ENCODE measurements at places on chromosomes 12 and 14.

DNA sequence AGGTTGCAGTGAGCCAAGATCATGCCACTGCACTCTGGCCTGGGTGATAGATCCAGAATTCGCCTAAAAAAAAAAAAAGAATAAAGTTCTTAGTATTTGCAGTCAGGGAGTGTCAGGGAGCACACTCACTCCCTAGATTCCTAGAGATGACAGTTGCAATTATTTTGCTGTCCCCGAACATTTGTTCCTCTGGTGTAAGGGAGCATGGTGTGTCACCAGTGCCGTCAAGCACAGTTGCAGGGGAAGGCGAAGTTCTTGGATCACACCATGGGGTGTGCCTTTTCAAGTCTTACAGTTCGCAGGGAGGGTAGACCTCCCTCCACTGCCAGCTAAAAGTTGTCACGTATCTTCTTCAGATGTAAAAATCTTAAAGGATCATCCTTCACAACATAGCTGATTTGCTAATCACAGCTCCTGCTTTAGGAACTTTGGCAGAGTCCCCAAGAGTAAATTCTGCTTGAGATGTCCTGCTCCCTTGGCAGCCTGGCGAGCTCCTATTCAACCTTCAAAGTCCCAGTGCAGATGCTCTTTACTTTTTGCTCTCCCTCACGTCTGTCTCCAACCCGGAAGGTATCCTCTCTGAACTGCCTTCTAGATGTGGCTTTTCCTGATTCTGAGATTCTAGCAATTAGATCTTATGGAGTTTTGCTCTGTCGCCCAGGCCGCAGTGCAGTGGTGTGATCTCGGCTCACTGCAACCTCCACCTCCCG, 11.3 kb downstream of the ACACB start:
- DNase-seq, result no peak

- DNase-seq, result no peak
Observed at GRCh38 chr14:53613404-53614253, 343.0 kb downstream of the BMP4 start.

GRCh38 chr12:48681399-48681709, 684 bp downstream of the KANSL2 start:
- DNase-seq, result no peak

DNA sequence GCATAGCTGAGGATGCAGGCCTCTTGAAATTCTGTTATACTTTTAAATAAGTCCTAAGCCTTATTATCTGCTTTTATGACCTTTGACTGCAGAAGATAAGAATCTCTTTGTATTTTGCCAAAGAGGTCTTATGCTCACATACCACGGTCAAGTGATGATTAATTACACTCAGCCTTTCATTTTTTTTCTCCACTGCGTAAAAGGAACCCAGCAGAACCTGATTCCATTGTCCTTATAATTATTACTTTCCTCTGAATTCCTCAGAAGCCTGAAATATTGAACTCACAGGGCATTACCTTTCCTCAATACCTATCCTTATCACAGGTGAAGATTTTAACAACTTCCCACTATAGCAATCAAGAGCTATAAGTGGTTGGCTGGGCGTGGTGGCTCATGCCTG, 498.7 kb upstream of the RPL10L start:
- DNase-seq, result no peak

DNA sequence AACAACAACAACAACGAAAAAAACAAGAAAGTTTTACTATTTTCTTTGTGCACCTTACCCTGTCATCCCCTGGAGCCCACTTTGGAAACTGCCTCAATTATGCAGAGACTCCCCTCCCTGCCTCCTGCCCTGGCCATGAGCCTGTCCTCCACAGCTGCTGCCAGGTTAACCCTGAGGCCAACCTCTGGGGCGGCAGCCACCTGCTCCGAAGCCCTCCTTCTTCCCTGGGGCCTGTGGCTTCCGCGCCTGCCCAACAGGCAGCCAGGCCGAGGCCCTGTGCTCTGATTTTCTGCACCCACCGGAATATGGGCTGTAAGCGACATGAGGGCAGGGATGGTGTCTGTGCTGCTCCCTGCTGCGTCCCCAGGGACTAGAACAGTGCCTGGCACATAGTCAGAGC, 183.0 kb downstream of the CALM1 start:
- no peak for DNase-seq

DNA sequence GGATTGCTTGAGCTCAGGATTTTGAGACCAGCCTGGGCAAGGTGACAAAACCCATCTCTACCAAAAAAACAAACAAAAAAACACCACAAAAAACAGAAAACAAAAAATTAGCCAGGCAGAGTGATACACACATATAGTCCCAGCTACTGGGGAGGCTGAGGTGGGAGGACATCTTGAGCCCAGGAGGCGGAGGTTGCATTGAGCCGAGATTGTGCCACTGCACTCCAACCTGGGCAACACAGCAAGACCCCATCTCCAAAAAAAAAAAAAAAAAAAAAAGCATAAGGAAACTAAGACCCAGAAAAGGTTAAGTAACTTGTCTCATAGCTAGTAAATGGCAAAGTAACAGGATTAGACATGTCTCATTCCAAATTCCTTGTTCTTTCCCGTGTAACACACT, 56.3 kb upstream of the PSMA6 start:
- no peak for DNase-seq

- no peak for DNase-seq
Observed at GRCh38 chr12:25524366-25524765, 28.7 kb downstream of the LMNTD1 start.

- DNase-seq, result peak; percentile 79
Observed at GRCh38 chr12:51531978-51532497, 59.0 kb upstream of the SCN8A start.

DNA sequence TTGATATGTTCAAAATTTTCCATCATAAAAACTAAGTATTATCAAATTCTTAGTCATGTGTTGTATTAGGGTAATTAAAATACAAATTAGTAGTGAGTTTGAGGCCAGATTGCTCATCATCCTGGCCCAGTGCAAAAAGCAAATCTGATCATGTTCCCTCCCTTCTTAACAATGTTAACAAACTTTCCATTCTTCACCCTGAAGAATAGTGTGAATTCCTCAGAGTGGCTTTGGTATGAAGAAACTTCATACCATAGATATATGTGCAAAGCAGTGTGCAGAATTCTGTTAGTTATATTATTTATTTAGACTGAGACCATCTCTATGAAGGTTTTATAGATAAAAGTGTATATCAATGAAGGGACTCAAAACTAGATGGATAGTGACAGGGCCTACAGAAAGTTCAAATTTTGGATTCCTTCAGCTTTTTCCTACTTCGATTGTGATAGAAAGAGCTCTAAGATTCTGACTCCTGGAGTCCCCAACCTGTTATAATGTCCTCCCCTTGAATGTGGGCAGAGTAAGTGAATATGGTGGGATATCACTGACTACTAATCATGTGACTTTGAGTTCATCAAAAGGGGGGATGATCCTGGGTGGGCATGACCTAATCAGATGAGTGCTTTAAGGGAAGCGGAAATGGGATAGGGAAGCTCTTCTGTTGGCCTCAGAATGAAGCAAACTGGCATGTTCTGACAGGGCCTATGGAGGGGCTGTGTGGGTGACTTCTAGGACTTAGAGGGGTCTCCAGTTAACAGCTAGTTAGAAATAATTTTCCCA, 271.4 kb downstream of the BTG1 start:
- no peak for DNase-seq

DNA sequence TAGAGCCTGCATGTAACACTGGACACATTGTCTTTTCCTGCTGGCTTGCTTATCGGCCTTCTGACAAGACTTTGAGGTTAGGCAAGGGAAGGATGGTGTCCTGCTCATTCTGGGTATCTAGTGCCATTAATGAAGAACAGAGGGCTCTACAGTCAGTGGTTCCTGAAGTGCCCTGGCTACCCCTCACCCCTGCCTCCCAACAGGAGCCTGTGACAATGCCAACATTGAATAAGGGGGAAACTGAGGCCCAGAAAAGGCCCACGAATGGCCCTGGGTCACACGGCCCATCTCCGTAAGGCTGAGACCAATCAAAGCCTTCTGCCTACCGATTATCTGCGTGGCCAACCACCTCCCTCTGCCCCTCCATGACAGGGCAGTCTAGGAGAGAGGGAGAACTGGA, 2.1 kb downstream of the IFI27L2 start:
- no peak for DNase-seq

DNA sequence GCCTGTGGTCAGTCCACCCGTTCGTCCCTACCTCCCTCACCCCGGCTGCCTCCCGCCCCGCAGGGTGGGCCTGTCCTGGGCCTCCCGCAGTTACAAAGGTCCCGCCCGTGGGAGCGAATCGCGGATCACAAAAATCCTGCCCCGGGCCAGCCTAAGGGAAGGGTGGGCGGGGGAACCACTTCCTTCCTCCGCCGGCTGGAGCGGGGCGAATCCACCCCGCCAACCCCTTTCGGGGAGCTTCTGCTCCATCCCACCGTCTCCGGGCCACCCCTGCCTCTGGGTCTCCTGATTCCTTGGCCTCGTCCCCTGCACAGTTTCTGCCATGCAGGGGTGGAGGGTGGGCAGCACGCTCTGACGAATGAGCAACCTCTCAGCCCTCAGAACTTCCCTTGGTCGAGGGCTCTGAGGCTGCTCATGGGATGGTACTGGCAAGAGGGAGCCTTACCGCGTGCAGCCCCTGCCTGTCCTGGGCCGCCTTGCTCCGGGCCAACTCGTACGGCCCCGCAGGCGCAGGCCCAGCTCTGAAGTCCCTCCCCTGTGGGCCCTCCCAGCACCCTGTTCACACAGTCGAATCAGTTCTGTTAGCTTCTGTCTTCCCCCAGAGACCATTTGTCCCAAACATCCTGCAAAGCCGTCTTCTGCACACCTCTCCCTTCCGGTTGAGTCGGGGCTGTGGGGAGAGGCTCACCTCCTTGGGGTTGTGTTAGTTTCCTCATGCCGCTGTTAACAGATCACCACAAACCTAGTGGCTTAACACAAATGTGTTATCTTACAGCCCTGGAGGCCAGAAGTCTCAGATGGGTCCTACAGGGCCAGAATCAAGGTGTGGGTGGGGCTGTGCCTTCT, 589 bp upstream of the HVCN1 start:
- no peak for DNase-seq

DNA sequence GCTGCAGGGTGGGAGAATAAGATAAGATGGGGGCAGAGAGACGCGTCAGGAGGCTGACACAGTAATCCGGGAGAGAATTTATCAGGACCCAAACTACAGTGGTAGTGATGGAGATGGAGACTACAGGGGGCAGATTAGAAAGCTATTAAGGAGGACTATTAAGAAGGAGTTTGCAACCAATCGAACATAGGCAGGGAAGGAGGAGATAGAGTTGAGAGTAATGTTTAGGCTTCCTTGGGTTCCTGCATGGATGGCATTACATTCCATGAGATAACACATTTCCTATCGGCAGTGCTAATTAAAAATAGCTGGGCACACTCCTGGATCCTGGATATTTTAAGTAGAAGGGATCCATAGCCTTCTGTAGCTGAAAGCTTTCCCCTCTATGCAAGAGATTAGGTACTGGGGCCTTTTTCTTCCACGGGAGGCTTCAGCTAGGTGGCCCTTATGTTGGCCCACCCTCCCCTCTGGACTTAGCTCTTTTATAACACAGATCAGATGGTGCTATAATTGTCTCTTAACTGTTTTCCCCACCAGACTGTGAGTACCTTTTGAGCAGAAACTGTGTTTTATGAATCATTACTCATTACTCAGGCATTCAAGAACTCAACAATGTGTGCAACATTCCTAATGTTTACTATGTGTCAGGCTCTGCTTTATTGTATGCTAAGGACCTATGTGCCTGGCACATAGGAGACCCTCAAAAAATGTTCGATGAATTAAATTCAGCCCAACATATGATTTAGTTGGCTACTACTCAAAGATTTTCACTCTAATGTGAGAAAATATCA, 113.0 kb downstream of the RMST start:
- no peak for DNase-seq

DNA sequence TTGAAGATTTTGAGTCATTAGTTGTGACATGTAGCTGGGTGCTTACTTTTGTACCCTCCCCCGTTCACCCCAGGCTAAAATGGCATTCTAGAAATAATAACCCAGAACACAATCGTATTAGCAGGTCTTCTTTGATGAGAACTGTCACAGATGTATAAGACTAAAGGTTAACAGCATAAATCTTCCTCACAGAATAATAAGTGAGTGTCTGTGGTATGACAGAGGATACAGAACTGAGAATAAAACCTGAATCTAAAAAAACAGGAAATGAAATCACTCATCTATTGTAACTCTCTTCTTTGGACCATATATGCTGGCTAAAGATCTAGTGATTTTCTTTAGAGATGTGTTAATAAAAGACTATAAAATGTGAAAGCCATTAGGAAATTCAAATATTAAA, 746.6 kb downstream of the LRFN5 start:
- DNase-seq, result no peak

DNA sequence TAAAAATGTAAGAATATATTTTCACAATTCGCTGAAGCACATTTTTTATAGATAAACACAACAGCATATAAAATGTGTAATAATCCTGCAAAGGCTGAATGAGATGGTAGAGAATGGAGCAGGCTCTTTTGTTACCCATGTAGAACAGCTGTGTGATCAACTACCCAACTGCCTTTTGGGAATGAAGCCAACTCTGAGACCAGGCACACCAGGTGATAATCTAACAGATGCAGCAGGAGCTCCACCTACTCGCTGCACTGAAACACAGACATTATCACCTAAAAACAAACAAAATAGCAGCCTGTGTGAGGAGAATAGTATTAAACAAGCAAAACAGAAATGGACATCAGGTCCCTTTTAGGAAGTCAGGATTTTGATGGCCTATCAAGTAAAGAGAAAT, 183.3 kb downstream of the CCDC59 start:
- DNase-seq, result no peak

DNA sequence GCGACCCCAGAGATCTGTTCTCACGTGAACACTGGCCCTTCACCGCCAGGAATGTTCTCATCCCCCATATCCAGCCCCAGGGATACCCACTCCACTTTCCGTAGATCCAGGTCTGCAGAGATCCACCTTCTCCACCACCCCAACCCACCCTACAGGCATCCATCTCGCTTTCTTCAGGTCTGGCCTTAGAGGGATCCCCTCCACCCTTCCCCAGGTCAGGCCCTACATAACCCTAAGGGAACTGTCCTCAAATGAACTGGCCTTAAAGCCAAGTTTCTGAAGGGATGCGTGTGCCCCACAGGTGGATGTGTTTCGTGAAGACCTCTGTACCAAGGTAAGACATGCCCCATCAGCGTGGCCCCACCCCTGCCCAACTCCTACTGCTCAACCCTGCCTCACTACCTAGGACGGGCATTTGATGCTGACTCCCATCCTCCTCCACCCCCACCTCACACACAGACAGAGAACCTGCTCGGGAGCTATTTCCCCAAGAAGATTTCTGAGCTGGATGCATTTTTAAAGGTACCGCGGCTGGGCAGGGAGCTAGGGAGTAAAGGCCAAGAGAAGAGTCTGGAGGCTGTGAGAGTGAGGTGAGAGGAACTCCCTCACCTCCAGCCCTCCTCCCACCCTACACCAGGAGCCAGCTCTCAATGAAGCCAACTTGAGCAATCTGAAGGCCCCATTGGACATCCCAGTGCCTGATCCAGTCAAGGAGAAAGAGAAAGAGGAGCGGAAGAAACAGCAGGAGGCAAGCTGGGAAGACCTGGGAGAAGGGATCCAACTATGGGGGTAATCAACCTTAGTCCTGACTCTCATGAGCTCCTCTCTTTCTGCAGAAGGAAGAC, 912 bp downstream of the PSME1 start:
- no peak for DNase-seq
